ENCODE measurements at places on chromosomes 16 and 17.

GRCh38 chr16:56281249-56281805, 90.0 kb downstream of the GNAO1 start:
- DNase-seq, result no peak

- DNase-seq, result peak; percentile 80
Observed at GRCh38 chr16:58487566-58488351, 12.2 kb upstream of the NDRG4 start.

DNA sequence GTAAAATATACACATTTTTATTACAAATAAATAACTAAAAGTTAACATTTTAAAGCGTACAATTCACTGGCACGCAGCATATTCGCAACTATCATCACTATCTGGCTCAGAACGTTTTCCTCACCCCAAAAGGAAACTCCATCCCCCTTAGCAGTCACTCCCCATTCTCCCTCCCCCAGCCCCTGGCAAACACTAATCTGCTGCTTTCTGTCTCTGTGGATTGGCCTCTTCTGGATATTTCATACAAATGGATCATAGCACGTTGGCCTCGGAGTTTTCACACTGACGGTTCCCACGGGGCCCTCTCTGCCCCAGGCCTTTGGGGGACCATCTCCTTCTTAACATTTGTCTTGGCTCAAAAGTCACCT, 64.6 kb downstream of the RTN4RL1 start:
- DNase-seq, result no peak

GRCh38 chr16:73775841-73776388, 520.7 kb upstream of the PSMD7 start:
- DNase-seq, result no peak

DNA sequence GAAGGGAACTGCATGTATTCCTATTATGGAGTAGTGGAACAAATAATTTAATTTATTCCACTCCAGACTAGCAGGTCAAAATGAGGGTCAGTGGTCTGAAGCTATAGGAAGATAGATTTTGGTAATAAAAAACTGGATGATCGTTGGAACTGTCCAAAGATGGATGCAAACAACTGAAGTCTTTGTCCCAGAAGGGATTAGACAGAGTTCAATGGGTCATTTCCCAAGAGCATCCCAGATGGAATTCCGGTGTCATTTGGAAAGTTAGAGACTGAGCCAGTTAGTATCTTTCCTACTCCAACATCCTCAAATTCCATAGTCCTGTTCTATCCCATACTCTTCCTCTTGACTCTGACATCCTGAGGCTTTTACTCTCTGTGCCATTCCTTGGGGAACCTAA, 22.8 kb upstream of the TOX3 start:
- DNase-seq, result no peak

GRCh38 chr16:89325861-89326471, 108.5 kb downstream of the ZNF778 start:
- no peak for DNase-seq

DNA sequence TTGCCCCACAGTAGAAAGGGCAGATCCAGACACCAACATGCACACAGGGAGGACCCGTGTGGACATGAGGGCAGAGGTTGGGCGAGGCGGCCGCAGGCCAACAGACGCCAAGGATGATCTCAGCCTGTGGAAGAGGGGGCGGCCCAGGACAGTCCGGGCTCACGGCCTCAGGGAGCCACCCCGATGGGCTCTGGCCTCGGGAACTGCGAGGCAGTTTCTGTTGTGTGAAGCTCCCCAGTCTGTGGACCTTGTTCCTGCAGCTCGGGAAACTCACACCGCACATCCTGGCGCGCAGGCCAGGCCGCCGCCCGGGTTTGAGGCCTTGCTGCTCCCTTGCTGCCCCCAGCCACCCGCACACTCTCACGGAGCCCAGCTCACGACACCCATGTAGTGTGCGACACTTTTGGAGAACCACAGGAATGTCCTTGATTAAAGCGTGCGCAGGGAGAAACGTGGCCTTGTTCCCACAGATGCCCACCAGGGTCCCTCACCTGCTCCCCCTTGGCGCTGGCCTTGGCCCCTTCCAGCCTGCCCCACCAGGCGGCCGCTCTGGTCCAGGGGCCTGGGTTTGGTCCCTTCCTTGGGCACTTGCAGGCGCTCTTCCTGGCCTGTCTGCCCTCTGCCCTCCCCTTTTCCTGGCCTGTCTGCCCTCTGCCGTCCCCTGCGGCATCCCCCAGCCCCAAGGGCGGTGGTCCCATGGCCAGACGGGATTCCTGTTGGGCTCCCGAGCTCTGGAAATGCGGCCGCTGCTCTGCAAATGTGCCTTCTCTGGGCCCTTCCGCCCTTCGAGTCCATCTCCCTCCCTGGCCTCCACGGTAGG, 9.3 kb upstream of the SLC38A10 start:
- DNase-seq, result no peak

DNA sequence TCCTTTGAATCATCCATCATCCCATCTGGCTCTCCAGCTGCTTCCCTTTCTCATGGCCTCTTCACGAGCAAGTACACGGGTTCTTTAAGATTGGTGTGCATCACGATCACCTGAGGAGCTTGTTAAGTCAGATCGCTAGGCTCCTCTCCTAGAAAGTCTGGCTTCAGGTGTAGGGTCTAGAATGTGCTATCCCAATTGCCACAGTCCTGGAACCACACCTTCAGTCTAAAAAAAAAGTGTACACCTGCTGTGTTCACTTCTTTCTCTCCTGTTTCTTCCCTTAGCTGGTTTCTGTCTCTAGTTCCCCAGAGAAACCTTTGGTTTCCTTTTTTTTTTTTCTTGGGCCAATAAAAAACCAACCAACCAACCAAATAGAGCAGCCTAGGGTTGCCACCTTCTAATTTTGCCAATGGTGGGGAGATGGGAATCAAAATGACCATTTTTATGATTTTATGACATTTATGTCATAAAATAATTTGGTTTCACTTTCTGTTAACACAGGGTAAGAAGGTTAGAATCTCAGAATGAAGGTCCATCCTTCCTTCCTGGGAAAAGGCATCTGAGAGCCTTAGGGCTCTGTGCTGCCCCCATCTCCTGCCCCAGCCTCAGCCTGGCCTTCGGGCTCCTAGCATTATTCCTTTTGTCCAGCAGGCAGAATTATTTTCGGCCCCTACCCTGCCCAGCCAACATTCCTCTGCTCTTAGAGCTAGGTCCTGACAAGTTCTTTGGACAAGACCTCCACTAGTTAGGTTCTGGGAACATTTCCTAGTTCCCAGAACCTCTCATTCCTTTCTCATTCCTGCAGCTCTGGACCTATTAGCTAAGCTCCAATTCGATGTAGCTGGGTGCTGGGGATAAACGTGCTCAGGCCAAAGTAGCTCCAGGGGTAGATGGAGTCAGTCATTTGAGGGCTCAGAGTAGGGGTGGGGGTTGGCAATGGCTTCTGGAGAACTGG, 1.9 kb upstream of the GGT6 start:
- no peak for DNase-seq

GRCh38 chr17:75697651-75698291, 23.5 kb upstream of the ITGB4 start:
- DNase-seq, result no peak

DNA sequence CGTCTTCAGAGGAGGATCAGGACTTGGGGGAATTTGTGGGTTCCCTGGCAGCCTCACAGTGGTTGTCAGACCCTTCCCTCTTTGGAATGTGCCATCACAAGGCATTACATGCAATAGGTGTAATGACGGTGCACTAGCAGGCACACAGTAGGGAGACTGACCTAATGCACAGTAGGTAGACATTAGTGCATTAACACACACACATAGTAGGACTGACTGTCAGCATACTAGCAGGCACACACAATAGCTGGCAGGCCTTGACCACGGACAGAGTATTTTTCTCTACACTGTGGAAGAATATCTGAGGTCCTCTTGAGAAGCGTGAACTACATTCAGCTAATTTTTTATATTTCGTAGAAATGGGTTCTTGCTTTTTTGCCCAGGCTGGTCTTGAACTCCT, 10.9 kb upstream of the UBALD2 start:
- DNase-seq, result no peak

DNA sequence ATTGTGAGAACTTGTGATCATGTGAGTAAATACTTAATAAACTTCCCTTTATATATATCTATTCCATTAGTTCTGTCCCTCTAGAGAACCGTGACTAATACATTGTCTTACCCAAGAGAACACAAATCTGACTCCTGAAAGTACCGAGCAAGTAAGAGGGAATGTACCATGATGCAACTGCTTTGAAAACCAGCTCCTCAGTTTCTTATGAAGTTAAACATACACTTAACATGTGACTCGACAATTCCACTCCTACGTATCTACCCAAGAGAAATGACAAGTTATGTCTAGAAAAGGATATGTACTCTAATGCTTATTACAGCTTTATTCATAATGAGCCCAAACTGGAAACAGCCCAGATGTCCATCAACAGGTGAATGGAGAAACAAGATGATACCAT, 8.8 kb upstream of the GJD3 start:
- no peak for DNase-seq
